Neural progenitor cell (in vitro differentiated cells): ENCODE measurements at places on chromosomes 5 and 9.

- no peak for DNase-seq
Measured at GRCh38 chr5:51072937-51073336, 310.3 kb upstream of the ISL1 start.

DNA sequence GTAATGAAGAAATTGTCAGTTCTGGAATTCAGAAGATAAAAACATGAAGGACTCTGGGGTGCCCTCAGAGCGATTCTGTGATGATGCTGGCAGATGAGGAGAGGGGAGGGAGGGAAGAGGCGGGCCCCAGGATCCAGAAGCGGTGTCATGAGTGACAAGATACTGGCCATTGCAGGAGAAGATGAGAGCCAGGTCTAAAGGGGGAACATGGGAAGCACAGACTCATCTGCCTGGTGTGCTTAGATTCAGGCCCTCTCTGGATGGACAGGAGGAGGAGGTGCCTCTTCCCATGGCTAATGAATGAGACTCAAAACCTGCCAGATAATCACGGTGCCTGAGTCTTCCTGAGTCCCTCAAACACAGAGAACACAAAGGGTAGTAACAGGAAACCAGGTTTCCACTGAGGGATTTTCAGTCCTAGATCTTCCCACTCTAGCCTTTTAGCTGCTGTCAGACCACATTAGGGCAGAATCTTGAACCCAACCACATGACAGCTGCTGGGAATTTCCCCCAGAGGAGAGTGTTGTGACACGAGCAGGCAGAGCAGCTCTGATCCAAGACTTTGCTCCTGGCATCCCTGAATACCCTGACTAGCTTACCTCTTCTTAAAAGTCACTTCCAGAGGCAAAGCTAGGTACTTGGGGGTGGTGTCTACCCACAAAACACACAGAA, 28.2 kb upstream of the HSPA9 start:
- peak; percentile 40 for DNase-seq

- DNase-seq = no peak
Measured at GRCh38 chr9:18639911-18640310, 166.0 kb downstream of the ADAMTSL1 start.

- DNase-seq = peak; percentile 73
Measured at GRCh38 chr5:37839407-37840052, at the start of gene GDNF. Gene GDNF (minus strand): TSS chr5:37840041. CDS start chr5:37834796, 5,245 bp downstream.

DNA sequence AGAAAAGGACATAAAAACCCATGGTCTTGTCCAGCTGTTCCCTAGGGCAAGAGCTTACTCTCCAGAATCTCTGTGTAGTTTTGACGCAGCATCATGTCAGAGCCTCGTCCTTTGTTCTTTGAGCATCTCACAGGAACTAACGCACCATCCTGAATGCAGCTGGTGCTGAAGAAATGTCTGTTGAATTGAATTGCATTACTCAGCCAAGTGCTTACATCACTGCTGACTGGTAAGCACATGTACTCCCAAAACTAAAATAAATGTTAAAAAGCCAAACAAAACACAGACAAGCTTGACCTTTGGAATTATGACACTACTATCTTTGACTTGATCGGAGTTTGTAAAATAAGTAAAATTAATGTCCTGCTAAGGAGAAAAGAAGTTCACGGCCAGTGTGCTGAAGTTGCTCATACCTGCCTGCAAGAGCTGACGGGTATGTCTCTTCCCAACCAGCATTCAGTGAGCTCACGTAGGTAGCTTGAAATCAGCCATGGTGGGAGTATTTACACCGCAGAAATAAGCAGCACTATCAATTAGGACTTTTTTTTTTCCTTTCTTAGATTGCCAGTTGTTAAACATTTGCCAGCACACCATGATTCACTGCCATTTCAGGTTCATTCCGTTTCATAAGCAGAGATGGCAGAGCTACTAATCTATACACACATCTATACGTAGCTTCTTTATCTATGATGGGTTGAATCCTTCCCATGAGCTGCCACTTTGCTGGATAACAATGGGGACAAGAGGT, 310.6 kb upstream of the MSX2 start:
- no peak for DNase-seq

GRCh38 chr9:73839471-73839870, 657.7 kb upstream of the RORB start:
- DNase-seq = no peak

DNA sequence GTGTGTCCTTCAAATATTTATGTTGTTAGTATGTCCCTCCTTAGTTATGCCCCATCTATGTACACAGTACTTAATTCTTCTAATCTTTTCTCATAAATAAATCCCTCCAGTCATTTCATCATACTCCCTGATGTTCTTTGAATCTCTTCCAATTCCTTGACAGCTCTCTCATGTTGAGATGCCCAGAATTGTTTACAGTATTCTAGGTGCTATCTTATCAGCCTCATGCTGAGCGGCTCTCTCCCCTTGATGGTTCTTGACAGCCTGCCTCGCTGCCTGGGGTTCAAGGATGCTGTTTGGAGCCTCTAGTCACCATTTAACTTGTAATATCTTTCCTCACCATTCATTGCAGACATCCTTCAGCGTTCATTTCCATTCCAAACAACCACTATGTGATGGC, 799.2 kb downstream of the BRINP1 start:
- no peak for DNase-seq

GRCh38 chr5:87432460-87432859, 19.7 kb upstream of the CCNH start:
- DNase-seq = no peak

- DNase-seq = no peak
Measured at GRCh38 chr5:40831346-40832210, 3.4 kb downstream of the RPL37 start.

GRCh38 chr5:136132087-136132486, 558 bp upstream of the SMAD5 start:
- DNase-seq = no peak

DNA sequence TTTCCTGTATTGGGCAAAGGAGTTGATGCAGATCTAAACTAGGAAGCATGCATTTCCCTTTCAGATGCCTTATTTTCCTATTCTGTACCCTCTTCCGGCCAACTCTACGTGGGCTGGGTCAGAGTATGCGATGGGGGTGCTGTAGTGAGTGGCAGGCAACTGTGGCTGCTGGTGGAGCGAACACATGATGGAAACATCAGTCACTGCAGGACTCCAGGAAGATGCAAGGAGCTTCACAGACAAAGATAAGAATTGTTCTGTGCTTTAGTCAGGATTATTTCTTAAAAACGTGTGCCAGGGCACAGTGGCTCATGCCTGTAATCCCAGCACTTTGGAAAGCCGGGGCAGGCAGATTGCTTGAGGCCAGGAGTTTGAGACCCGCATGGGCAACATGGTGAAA, 75.1 kb downstream of the PSAT1 start:
- no peak for DNase-seq

DNA sequence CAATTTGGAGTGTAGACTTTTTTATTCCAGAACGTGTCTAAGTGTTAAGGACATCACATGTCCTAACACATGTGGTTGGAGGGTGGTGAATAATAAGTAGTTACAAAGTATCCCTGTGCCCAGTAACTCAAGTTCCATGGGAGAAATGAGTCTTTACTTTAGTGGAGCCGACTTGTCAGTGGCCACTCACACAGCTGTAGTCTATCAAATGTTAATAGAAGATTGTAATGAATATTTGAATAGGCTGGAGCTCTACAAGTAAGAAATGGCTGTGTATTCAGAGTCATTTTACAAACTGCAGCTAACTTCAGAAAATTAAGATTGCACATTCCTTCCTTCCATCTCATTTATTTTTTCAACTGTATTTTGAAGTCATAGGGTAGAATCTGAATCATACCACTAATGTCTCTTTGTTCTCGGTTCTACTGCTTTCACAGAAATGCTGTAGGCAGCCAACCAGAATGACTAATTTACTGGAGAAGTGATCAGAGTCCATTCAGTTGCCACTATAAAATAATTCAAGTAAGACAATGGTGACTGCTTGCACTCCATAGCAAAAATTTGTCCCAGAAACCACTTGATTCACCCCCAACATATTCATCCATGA, 394.8 kb downstream of the NR2F1-AS1 start:
- no peak for DNase-seq
